ENCODE measurements at places on chromosomes 3 and 15.

DNA sequence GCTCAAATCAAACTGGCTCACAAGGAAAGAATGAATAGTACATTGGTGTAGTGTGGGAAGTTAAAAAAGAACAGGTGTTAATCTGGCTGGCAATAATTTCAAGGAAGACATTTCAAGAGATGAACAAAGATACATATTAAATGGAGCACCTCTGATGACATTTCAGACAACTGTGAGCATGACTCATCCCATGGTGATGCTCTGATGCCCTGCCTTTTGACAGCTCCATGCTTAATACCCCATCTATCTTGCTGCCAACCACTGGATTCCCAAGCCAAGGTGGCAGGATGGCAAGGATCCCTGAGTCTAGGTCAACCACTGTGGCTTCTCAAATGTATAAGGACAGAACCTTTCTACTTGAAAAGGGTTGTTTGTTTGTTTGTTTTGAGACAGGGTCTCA is 29.3 kb downstream of the LRRC2 start:
- DNase-seq, result no peak

GRCh38 chr3:90016555-90016954 is 909.1 kb downstream of the EPHA3 start:
- DNase-seq, result peak; percentile 33

- DNase-seq, result peak; percentile 51
Measured at GRCh38 chr3:178966299-178967176, 105.1 kb downstream of the ZMAT3 start.

GRCh38 chr3:150074277-150074676 is 103.6 kb upstream of the PFN2 start:
- DNase-seq, result no peak

DNA sequence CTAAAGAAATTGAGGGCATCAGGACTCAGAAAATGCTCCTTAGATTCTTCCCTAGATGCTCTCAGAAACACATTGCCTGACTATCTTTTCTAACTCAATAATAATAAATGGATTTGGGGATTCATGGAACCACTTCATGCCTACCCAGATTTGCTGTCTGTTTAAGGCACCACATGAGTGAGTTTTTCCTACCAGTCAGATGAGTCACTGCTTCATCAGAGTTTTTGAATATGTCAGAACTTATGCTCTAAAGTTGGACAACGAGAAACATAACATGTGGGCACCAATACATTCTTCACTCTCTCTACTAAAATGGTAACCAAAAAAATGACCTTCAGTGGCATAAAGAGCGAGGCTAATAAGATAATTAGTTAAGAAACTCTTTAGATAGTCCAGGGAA is 1135.1 kb downstream of the TUSC7 start:
- peak; percentile 56 for DNase-seq

DNA sequence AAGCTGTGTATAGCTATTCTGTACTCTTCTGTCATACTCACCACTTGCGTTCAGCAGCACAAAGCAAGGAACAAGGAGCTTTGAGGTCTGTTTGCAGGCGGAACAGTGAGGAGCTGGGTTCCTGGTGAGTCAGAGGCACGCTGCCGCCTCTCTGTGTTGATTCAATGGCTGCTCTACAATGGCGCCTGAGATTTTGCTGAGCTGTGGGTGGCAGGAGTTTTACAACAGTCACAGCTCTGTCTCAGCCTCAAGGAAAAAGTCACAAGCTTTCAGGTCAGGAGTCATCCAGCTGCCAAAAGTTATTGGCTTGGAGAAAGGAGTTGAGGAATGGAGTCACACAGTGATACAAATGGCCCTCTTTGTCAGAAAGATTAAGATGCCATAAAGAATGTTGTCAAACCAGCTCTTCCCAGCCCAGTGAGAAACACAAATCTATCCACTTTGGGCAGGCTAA is 98.1 kb downstream of the SSR3 start:
- peak; percentile 62 for DNase-seq

GRCh38 chr15:35047528-35047927 is 37.6 kb downstream of the NANOGP8 start:
- DNase-seq, result no peak

GRCh38 chr3:124878561-124879336 is 8.4 kb downstream of the ITGB5 start:
- peak; percentile 93 for DNase-seq

- DNase-seq, result no peak
Measured at GRCh38 chr3:9230596-9230995, 18.9 kb downstream of the SRGAP3 start.

DNA sequence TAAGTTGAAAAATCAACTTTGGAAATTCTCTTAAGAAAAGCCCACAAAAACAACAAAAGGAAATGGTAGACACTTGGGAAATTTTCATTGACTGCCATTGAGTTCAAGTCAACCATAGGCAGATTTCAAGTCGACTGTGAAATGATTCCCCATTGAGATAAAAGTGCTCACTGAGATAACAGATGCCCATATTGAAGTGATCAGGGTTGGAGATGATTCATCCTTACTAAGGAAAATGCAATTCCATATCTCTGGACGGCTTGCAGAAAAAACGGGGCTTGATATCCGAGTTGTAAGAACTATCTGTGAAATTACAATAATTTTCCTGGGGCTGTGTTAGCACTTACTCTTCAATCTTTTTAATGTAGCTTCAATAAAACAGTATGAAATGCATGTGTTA is 373.1 kb upstream of the THRB start:
- no peak for DNase-seq

DNA sequence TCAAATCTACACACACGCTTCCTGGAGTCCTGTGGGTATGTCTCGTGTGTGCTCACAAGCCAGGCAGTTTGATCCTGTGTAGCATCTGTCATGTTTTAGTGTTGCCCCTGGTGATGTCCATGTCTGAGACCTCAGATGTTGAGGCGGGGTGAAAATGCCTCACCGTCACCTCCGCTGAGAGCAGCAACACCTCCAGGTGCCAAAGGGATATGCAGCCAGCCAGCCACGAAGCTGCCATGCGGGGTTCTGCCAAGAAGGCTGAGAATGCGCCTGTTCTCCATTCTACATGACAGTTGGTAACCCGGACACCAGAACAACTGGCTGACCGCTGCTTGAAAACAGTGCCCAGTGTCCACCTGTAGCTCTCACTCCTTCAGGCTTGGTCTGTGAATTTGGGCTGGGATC is 253.8 kb downstream of the TLE3 start:
- DNase-seq, result no peak

GRCh38 chr3:38152609-38153008 is 12.7 kb upstream of the OXSR1 start:
- no peak for DNase-seq

DNA sequence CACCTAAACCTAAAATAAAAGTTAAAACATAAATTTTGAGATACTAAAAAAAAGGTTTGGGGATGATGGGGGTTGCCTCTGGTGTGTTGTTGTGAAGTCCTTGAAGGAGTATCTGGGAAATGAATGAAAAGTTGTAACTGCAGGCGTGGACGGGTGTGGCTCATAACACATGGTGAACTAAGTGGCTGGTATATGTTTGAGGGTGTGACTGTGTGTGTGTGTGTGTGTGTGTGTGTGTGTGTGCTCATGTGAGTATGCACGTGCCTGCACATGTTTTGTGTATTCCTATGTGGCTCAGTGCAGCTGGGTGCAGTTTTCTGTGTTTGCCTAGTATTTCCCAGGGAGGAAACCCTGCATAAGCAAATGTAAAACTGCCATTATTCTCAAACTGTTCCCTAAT is 229.9 kb upstream of the TRIM42 start:
- DNase-seq, result peak; percentile 58

GRCh38 chr3:24802614-24803013 is 308.0 kb upstream of the THRB start:
- no peak for DNase-seq

DNA sequence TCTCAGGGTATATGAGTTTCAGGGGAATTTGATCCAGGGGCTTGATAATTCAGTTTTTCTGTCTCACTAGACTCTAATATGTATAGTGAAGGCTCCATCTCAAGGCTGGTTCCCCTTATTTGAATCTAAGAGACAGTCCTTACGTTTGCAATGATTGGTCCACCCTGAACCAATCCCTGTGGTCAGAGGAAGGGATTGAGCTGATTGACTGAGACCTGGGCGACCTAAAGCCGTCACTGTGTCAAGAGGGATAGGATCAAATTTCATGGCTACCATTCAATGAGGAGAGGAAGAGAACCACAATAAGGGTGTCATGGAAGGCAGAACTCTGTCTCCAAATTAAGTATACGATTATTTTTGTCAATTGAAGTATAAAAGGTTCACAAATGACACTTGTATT is 16.3 kb downstream of the NUDT16 start:
- DNase-seq, result no peak

DNA sequence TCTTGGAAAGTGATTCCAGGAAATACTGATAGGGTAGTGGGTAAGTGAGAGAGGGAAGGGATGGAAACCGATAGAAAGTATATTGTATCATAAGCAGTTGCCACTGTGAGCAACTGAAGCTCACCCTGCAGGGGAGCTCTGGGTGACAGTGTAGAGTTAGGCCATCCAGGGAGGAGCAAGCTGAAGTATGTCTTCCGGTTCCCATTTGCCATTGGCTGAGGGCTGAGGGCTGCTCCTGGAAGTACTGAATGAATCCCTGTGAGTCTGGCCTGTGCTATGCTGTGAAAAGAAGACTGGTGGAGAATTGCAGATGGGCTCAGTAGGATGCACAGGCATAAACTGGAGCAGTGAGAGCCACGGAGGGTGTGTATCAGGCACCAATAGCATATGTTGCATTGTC is 348.3 kb downstream of the MFSD1 start:
- no peak for DNase-seq

DNA sequence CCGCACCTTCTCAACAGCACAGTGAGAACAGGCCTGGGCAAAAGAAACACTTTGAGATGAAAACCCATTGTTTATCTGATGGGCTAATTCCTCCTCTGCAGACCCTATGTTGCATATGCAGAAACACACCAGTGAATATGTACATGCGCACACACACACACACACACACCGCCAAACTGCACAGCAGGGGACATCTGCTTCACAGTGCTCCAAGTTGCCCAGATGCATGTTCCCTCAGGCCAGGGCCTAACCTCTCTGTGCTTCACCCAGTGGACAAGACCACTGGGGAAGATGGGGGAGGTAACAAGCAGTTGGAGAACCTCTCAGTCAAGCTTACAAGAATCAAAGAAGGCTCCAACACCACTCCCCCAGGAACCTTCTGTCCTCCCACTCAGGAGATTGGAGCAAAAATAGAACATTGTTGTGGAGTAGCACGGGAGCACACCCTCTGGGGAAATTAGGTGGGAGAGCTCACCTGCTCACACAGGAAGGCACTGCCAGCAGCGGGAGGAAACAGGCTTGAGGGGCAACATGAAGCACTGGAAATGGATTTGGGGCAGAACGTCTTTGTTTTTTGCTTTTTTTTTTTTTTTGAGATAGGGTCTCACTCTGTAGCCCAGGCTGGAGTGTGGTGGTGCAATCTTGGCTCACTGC is 13.0 kb downstream of the HCN4 start:
- DNase-seq, result no peak

Measured in epithelial cell of esophagus (primary cell).